Activated CD4-positive, alpha-beta T cell treated with anti-CD3 and anti-CD28 coated beads, Interleukin-2, amount 50 U/mL, for 1 hour (primary cell): ENCODE measurements at places on chromosomes 2 and 18.

DNA sequence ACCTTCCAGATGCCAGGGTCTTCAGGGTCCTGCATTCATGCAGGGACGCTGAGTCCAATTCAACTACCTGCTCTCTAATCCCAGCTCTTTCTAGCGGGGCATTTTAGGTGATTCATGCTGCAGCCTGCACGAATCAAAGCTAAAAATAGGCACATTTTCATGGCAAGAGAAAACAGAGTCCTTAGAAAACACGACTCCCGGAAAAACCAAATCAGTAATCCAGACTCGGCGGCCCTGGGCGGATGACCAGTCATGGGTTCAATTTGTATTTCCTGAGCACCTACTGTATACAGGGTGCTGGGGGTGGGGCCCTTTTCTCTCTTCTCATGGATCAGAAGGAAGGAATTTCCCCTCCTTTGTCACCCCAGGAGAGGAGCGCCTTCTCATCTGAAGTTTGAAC, 64.4 kb downstream of the LONRF2 start:
- no peak for DNase-seq

- DNase-seq = no peak
These were observed 29.2 kb downstream of the ZNF516 start for GRCh38 chr18:76465630-76466409.

- no peak for DNase-seq
These were observed 36.2 kb downstream of the ASB1 start for GRCh38 chr2:238462782-238463396.

GRCh38 chr18:63684718-63685117, 18.0 kb upstream of the SERPINB11 start:
- no peak for DNase-seq

GRCh38 chr2:8932702-8933101, 70.8 kb downstream of the MBOAT2 start:
- no peak for DNase-seq

- no peak for DNase-seq
These were observed 59.9 kb downstream of the BIN1 start for GRCh38 chr2:127047054-127047453.

- DNase-seq = no peak
These were observed 308.7 kb downstream of the CBLN2 start for GRCh38 chr18:72235422-72235821.

DNA sequence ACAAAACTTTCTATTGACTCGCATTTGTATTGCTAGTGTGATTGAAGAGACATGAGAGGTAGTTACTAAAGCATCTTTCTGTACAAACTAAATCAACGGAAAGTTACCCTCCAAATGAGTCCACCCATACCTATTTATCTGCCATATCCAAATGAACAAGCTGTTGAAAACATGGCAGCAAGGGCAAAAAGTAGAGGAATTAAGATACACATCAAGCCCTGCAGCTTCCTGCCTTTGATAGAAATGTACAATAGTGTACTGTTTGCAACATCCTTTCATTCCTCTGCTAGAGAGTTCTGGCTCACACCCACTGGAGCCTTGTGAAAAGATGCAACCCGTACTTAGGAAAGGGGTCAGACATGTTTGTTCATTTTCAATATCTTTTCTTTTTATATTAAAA, 122.5 kb downstream of the ERBB4 start:
- DNase-seq = no peak

- no peak for DNase-seq
These were observed 21.8 kb downstream of the ATAD2B start for GRCh38 chr2:23905155-23905554.

DNA sequence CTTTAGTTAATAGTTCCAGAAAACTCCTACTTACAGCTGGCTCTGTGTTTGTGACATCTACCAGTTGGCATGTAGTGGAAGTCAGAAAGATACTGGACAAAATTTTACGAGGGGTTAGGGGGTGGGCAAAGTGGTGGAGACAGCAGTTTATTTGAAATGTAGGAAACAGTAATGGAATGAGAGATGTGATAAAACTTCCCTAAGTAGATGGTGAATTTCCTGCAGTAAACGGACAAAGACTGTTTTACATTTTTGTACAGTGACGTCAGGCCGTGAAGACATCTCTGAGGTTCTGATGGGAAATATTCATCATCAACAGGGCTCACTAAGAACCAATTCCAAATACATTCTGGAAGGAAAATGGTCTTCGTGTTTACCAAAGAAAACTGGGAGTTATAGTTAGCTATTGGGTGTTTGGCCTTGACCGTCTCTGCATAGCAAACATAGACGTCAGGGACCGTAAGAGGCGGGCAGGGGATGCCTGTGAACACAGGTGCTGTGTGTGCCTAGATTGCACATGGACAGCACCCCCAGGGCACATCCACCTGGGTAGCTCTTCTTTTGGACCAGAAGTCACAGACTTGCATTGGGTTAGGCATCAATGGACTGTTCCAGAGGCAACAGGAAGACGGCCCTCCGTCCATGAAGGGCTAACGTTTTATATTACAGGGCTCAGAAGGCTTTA, 131.5 kb downstream of the ZNF516 start:
- DNase-seq = no peak

DNA sequence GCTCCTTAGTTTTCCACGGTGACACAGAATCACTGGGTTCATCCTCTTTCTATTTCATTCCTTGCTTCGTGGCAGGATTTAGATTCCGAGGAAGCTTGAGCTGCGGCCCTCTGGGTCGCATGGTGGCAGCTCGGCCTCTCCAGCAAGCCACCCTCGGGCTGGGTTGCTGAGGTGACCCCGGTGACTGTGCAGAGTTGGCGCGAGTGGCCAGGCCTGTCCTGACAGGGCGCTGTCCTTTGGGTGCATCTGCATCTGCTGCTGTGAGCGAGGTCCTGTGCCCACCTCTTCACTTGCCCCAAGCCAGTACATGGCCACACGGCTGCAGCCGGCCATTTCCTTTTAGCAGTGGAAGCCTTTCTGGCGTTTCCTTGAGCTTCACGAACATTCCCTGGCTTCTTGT, 21.8 kb downstream of the PRELID3A start:
- DNase-seq = no peak

- no peak for DNase-seq
These were observed 89.1 kb downstream of the AKAIN1 start for GRCh38 chr18:5107988-5108387.

GRCh38 chr2:45804987-45805755, 153.7 kb downstream of the PRKCE start:
- DNase-seq = no peak

- no peak for DNase-seq
These were observed 181.7 kb upstream of the SH3BP4 start for GRCh38 chr2:234770031-234770506.

DNA sequence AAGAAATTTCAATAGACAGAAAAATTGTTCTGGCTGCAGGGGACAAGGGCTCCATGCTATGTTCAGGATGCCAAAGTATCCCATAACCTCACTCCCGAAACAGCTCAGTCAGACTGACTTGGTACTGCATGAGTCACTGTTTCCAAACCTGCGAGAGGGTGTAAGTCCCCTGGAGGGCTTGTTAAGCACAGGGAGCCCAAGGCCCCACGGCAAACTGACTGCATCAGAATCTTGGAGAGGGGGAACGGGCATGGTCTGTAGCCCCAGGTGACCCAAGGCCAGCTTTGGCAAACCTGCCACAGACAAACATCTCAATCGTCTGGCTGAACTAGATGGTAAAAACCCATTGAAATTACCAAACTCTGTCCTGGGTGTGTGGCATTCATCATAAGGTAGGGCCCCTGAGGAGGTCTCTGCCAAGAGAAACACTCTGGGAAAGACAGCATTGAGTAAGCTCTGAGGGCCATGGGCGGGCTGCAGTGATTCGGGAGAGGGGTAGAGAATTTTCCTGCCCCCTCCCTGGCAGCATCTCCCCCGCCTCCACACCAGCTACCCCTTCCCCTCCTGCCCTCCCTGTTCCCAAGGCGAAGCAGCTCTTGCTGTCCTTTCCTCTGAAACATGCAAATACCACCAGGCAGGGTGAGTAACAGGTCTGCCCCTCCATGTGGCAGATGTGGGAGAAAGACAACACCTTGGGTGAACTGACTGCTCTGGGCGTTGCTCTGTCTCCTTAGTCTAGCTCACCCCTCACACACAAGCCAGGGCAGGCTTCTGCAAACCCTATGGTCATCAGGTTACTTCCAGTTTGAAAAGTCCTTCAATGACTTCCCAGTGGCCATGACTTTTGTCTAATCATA, 274.7 kb upstream of the SIX2 start:
- DNase-seq = no peak

- DNase-seq = no peak
These were observed 248.5 kb upstream of the SLC8A1 start for GRCh38 chr2:40700231-40700954.

DNA sequence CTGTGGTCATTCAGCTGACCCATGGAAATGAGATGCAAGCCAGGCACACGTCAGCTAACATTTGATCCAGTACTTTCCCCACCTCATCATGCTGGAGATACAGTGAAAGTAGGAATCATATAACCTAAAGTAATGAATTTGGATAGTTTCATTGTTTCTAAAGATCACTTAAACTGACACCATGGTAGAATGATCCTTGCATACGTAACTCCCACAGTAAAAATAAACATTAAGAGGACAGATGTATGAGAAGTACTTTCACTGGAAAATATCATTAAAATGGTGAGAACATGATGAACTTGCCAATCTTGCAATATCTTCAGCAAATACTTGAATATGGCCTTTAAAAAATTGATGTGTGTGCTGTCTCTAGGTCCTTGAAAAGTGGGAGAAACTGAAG, 85.4 kb downstream of the MAIP1 start:
- DNase-seq = no peak

DNA sequence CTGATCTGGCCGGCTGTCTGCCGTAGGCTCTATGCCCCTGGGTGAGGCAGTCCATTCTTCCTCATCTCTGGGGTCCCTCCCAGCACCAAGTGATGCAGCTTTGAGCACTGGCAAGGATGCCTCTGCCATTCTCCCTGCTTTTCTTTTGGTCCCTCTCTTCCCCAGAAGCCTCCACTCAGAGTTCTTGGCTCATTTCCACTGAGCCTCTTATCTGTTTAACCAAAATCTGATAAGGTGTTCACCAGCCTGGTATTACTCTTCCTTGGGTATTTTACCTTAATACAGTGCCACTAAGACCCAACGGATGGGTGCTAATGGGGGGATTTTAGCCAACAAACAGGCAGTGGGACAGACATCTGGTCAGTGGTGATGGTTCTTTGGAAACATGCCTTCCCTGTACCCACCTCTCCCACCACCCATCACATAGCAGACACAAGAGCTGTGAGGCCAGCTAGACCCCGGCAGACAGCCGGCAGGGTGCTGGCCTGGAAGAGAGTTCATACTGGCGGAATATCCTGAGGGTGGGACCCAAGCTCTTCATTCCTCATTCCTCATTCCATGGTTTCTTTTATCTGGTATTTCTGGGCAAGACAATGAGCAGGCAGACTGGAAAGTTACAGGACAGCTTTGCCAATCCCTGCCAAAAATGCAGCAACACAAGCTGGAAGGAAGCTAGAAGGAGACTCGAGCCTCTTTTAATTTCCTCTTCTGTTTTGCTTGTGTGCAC, 34.6 kb downstream of the ZBTB7C start:
- no peak for DNase-seq

DNA sequence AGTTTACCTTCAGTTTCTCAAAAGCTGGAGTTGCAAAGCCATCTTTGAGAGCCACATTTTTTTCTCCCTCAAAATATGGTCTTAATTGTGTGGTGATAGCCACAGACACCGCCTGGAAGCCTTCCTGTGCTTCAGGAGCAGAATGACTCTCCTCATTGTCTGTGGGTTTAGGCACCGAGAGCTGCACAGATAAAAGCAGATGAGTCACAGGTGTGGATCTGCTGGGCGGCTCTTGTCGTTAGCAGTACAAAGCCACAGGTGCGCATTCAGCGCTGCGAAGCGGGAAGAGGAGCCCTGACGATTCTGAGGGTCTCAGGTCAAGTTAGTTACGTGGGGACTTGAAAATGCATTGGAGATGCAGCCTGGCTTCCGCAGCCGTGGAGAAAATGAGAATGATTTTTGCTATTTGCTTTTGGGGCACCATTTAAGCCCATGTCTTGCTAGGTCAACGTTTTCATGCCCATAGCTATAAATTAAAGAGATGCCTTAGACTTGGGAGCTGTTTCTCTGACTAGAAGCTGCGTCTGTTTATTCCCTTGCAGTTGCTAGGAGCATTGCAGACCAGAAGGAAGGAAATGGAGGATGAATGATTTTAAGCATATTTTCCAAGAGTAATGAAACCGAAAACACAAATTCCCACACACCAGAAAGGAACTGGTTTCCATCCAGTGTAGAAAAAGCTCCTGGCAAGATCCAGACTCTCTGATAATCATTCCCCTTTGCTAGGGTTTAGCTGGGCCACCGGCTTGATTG, 51.5 kb downstream of the KLHL29 start:
- DNase-seq = peak; percentile 16

DNA sequence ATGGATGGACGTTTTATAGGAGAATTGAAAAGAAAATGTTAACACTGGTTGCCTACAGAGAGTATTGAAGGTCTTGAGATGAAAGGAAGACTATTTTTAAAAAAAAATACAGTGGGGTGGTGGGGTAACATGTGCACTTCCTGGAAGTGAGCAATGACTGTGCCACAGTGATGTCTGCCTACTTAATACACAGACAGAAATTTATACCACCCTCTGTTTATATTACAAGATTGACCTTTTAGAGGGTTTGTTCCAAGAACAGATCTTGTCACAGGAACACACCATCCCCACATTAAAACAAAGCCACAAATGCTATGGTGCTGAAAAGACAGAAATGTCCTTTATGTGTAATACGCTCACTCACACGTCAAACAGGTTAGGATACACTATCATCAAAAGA, 87.6 kb downstream of the THADA start:
- DNase-seq = no peak

DNA sequence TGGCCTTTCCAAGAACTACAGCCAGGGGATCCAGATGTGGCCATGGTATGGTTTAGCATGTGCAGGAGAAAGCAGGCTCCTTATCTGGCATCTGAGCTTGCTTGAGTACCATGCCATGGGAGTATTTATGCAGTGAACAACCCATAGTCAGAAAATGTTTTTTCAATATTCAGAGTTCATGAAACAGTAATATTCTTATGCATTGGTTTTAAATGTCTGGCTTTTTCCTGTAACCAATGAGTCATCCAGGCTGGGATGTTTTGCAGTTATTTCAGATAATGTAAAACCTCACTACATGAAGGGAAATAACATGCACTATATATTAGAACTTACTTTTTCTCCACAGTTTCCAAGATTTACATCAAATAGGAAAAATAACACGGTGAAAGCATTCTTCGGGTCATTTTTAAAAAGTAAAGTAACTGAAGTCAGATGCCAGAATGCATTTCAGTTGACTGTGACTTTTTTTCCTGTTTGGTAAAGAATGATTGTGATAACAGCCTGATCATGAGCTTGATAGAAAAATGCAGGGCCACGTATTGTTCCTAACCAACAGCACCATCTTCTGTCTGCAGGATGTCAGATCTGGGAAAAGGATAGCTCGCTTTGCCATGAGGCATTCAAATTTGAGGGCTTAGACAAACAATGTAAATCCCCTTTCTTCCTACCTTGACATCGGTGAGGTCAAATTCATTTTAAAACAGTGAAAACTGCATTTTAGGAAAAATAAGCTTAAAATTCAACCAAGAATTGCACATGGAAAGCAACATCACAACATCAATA, 152.8 kb downstream of the DSC3 start:
- DNase-seq = no peak

- DNase-seq = no peak
These were observed 35.3 kb downstream of the CYP26B1 start for GRCh38 chr2:72112401-72112800.

- no peak for DNase-seq
These were observed 121.1 kb downstream of the LDLRAD4 start for GRCh38 chr18:13339653-13340052.
